ENCODE measurements at places on chromosomes 5 and 9. TPM values are rescaled to one million over a fixed set of nuclear protein-coding genes. Genes with fewer than 3 reads are reported as not detected.

- H3K27ac ChIP-seq = no peak overlapping the region
- no peaks in the 10 kb centered on the region for H3K4me1 ChIP-seq
- H3K27me3 ChIP-seq = no peaks in the 10 kb centered on the region
Observed at GRCh38 chr5:219460-219863, 1.3 kb downstream of the SDHA start.

DNA sequence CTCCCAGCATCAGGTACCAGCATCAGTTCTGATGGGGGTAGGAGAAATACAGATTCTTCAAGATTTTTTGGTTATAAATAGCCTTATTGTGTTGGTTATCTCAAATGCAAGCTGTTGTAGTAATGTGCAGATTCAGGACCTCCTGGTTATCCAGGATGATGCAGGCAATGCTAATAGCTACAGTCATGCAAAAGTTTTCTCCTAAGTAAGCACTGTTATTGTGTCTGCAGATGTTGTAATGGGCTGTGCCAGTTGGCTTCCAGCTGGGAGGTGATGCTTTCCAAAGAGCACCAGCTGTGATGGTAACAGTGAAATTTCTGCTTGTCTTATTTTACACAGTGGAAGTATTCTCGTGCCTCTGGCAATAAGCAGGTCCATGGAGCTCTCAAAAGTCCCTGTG lies 719.2 kb upstream of the CTNND2 start:
- H3K27me3 ChIP-seq = no peaks in the 10 kb centered on the region
- H3K4me1 ChIP-seq = no peaks in the 10 kb centered on the region
- no peaks in the 10 kb centered on the region for H3K36me3 ChIP-seq
- H3K4me3 ChIP-seq = no peak overlapping the region
- no peak overlapping the region for H3K27ac ChIP-seq
- DNase-seq = no peak

- no peak overlapping the region for H3K4me3 ChIP-seq
- no peaks in the 10 kb centered on the region for H3K27me3 ChIP-seq
- DNase-seq = no peak
- H3K36me3 ChIP-seq = no peaks in the 10 kb centered on the region
Observed at GRCh38 chr5:150489360-150490295, 18.3 kb upstream of the NDST1 start.

DNA sequence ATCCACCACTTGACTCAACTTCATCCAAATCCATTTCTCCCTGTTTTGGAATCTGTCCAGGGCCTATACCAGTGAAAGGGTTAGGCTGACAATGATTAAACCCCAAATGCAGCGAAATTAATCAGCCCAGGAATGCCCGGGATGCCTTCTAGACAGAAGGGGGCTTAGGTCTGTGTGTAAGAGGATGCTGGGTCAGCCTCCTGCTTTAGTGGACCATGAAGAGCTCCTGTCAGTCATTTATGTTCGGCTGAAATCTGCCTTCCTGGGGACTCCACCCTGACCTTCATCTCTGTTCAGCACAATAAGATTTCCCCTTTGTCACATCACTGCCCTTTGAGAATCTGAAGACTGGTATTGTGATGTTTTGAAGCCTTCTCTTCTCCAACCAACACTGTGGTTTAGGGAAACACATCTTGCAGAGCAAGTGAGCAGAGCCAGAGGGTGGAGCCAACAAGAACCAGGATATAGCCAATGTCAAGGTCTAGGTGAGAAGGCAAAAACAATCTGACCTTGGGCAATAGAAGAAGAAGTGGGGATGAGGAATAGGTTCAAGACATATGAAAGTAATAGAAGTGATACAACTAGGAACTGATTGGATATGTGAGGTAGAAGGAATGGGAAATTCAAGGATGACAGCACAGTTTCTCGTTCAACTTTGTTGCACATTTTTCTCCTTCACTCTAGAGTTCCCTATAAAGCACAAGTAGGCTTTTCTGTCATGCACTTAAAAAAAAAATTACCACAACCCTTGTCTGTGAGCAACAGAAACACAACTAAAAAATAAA lies 234.4 kb downstream of the ARHGAP26 start:
- H3K4me3 ChIP-seq = no peak overlapping the region
- H3K27me3 ChIP-seq = no peaks in the 10 kb centered on the region
- H3K27ac ChIP-seq = no peak overlapping the region
- no peaks in the 10 kb centered on the region for H3K36me3 ChIP-seq
- DNase-seq = no peak
- H3K4me1 ChIP-seq = peaks cover 5% of the 10 kb centered on the region

DNA sequence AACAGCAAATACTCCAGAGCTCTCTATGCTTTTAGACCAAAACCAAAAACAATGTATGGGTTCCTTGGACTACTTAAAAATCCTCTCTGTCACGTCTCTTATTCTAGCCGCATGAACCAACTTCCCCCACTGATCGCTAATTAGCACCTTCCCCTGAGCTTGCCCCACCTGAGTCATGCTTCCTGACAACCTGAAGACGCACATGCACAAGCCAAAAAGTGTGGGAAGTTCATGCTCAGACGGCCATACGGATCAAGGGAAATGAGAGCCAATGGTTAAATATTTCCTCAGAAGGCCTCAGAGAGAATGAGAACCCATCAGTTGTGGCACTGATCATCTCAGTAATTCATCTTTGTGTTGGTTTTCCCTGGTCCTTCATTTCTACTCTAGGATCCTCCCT lies 199.7 kb downstream of the BNC2 start:
- no peak overlapping the region for H3K27ac ChIP-seq
- H3K27me3 ChIP-seq = no peaks in the 10 kb centered on the region
- H3K4me1 ChIP-seq = peaks cover 2% of the 10 kb centered on the region
- H3K4me3 ChIP-seq = no peak overlapping the region
- no peak for DNase-seq
- no peaks in the 10 kb centered on the region for H3K36me3 ChIP-seq

- H3K27ac ChIP-seq = no peak overlapping the region
- H3K4me1 ChIP-seq = peaks cover 4% of the 10 kb centered on the region
- no peaks in the 10 kb centered on the region for H3K27me3 ChIP-seq
- DNase-seq = no peak
- H3K36me3 ChIP-seq = peaks cover 1% of the 10 kb centered on the region
Observed at GRCh38 chr9:110994771-110995241, 43.5 kb downstream of the LPAR1 start.

The COL15A1 gene
- 126 TPM for total RNA-seq

The DOCK2 gene
- 53.7 TPM for total RNA-seq

DNA sequence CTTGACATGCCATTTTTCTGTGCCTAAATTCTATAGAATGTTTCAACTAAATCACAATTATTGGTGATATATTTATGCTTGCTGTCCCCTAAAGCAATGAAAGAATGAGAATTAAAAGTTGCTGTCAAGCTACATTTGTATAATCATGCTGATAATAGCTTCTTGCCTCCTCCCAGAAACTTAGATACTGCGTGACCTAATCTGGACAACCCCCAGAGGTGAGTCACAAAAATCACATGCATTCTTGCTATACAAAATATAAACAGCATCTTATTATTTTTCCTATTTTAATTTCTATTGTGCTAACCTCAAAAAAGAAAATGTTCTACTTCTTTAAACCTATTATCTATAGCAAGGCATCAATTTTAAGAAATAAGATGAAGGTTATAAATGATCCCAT lies 995.8 kb upstream of the ACO1 start:
- no peak for DNase-seq
- H3K4me1 ChIP-seq = no peaks in the 10 kb centered on the region
- no peaks in the 10 kb centered on the region for H3K36me3 ChIP-seq
- no peaks in the 10 kb centered on the region for H3K27me3 ChIP-seq
- no peak overlapping the region for H3K4me3 ChIP-seq

GRCh38 chr9:109973336-109973735 lies 193.3 kb downstream of the PALM2AKAP2 start:
- H3K4me1 ChIP-seq = no peaks in the 10 kb centered on the region
- H3K36me3 ChIP-seq = no peaks in the 10 kb centered on the region
- DNase-seq = no peak
- H3K27me3 ChIP-seq = no peaks in the 10 kb centered on the region

The OBP2A gene
- total RNA-seq = not detected

GRCh38 chr5:175575301-175575700 lies 82.6 kb upstream of the HRH2 start:
- no peak for DNase-seq
- H3K36me3 ChIP-seq = no peaks in the 10 kb centered on the region
- H3K4me3 ChIP-seq = no peak overlapping the region
- no peak overlapping the region for H3K27ac ChIP-seq

- H3K27ac ChIP-seq = no peak overlapping the region
- no peak overlapping the region for H3K4me3 ChIP-seq
- no peak for DNase-seq
- H3K36me3 ChIP-seq = no peaks in the 10 kb centered on the region
- no peaks in the 10 kb centered on the region for H3K27me3 ChIP-seq
- H3K4me1 ChIP-seq = no peaks in the 10 kb centered on the region
Observed at GRCh38 chr5:58211441-58211840, 248.4 kb downstream of the PLK2 start.

The GPSM1 gene
- total RNA-seq = 28.9 TPM

DNA sequence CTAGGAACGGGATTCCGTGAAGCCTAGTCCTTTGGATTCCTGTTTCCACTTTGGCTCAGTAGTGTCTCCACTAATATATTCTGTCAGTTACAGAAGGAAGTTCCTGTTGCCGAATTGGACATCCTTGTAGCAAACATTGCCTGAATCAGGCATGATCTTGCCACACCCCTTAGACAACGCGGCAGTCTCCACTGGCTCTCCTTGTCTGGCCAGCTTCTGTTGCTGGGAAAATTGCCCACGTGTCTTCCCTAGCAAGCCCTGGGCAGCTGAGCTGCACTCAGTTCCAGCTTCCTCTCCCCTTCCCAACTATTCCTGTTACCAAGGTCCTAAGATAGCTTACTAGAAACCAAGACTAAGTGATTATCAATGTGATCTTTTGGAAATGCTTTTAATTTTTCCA lies 316.6 kb upstream of the RIOK2 start:
- no peaks in the 10 kb centered on the region for H3K27me3 ChIP-seq
- no peak overlapping the region for H3K4me3 ChIP-seq
- no peaks in the 10 kb centered on the region for H3K36me3 ChIP-seq
- DNase-seq = peak; percentile 46

GRCh38 chr9:134263596-134263995 lies 62.7 kb upstream of the RXRA start:
- H3K4me1 ChIP-seq = no peaks in the 10 kb centered on the region
- H3K27me3 ChIP-seq = no peaks in the 10 kb centered on the region
- no peaks in the 10 kb centered on the region for H3K36me3 ChIP-seq
- no peak for DNase-seq

- DNase-seq = no peak
- no peaks in the 10 kb centered on the region for H3K4me1 ChIP-seq
- H3K36me3 ChIP-seq = no peaks in the 10 kb centered on the region
- no peaks in the 10 kb centered on the region for H3K27me3 ChIP-seq
- H3K4me3 ChIP-seq = no peak overlapping the region
Observed at GRCh38 chr5:16856531-16856930, 79.6 kb downstream of the MYO10 start.

DNA sequence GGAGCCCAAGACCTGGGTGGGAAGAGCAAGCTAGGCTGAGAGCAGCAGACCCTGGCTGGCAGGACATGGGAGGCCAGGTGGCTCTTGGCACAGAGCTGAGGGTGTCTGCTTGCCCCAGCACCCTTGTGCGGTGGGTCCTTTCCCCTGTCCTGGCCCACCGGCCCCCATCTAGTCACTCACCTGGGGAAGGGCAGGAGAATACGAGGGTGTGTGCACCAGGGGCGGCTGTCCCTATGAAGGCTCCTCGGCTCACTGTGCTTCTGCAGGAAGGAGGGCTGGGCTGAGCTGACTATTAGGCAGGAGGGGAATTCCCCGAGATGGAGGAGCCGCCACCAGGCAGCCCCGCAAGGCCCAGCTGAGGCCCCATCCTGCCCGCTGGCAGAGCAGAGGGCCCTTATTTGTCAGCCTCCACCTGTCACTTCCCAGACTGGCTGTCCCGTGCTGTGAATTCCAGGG lies 6.1 kb upstream of the TNIP1 start:
- H3K4me1 ChIP-seq = no peaks in the 10 kb centered on the region
- H3K4me3 ChIP-seq = no peak overlapping the region
- no peaks in the 10 kb centered on the region for H3K27me3 ChIP-seq

GRCh38 chr9:21160178-21160577 lies 6.3 kb downstream of the IFNA21 start:
- H3K27ac ChIP-seq = no peak overlapping the region
- H3K36me3 ChIP-seq = no peaks in the 10 kb centered on the region
- no peak overlapping the region for H3K4me3 ChIP-seq

The JAKMIP2 gene
- 1.9 TPM for total RNA-seq

GRCh38 chr9:112285056-112285455 lies 48.4 kb downstream of the PTBP3 start:
- DNase-seq = no peak
- no peak overlapping the region for H3K4me3 ChIP-seq
- no peaks in the 10 kb centered on the region for H3K27me3 ChIP-seq
- H3K27ac ChIP-seq = no peak overlapping the region

GRCh38 chr5:27377626-27378025 lies 339.2 kb upstream of the CDH9 start:
- no peaks in the 10 kb centered on the region for H3K36me3 ChIP-seq
- no peak overlapping the region for H3K4me3 ChIP-seq
- no peaks in the 10 kb centered on the region for H3K4me1 ChIP-seq
- H3K27ac ChIP-seq = no peak overlapping the region
- DNase-seq = no peak
- no peaks in the 10 kb centered on the region for H3K27me3 ChIP-seq

- H3K27me3 ChIP-seq = no peaks in the 10 kb centered on the region
- H3K4me3 ChIP-seq = no peak overlapping the region
- no peaks in the 10 kb centered on the region for H3K4me1 ChIP-seq
- no peak overlapping the region for H3K27ac ChIP-seq
Observed at GRCh38 chr5:171272996-171273970, 35.8 kb upstream of the TLX3 start.

GRCh38 chr9:4844056-4844838 lies 51.5 kb downstream of the RCL1 start:
- no peak overlapping the region for H3K27ac ChIP-seq
- no peaks in the 10 kb centered on the region for H3K27me3 ChIP-seq
- H3K4me3 ChIP-seq = no peak overlapping the region
- peaks cover 5% of the 10 kb centered on the region for H3K36me3 ChIP-seq
- no peak for DNase-seq

DNA sequence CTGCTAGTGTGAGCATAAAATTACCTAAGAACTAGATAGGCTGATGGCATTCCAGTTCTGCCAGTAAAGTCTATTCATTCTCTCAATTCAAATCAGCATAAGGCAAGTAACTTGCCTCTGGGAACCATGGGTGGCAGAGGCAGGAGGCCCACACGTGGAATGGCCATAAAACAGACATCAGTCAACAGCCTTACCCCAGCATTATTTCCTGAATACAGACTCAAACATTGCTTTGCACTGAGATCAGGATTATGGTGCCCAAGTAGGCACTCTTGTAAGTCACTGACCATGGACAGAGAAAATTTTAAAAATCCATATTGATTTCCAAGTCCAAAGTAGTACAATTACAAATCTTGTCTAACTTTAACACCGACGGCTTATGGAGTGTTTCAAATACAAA lies 157.7 kb downstream of the NR2F1-AS1 start:
- H3K27ac ChIP-seq = no peak overlapping the region
- H3K4me1 ChIP-seq = no peaks in the 10 kb centered on the region
- no peaks in the 10 kb centered on the region for H3K27me3 ChIP-seq
- no peak for DNase-seq
- no peaks in the 10 kb centered on the region for H3K36me3 ChIP-seq
- no peak overlapping the region for H3K4me3 ChIP-seq

The TMEM38B gene
- 10.5 TPM for total RNA-seq

All from aorta (tissue), 5 donors.